ENCODE measurements at places on chromosomes 6 and 20.

- no peak for DNase-seq
Measured at GRCh38 chr6:165991341-165991740, 176.3 kb downstream of the TBXT start.

DNA sequence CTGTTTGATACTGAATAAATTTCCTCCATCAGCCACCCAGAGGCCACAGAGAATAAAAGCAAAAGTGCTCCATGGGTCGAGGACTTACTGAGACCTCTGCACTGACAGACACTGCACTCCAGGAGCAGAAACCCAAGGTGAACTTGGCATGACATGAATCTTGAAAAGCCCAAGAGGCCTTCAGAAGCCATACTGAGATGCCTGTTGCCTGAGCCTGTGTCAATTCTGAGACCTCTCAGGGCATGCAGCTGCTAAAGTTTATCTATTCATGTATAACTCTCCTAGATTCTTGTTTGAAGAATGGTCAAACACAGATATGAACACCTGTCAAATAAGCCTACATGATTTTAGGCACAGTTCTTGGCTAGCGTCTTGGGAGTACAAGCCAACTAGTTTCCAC lies 145.7 kb downstream of the KIF16B start:
- DNase-seq, result no peak

DNA sequence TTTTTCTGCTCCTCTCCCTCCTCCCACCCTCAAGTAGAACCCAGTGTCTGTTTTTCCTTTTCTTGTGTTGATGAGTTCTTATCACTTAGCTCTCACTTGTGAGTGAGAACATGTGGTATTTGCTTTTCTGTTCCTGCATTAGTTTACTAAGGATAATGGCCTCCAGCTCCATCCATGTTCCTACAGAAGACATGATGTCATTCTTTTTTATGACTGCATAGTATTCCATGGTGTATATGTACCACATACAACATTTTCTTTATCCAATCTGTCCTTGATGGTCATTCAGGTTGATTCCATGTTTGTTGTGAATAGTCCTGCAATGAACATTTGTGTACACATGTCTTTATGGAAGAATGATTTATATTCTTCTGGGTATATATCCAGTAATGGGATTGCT lies 81.0 kb downstream of the TOX2 start:
- no peak for DNase-seq

- no peak for DNase-seq
Measured at GRCh38 chr6:56314683-56315523, 67.5 kb upstream of the COL21A1 start.

DNA sequence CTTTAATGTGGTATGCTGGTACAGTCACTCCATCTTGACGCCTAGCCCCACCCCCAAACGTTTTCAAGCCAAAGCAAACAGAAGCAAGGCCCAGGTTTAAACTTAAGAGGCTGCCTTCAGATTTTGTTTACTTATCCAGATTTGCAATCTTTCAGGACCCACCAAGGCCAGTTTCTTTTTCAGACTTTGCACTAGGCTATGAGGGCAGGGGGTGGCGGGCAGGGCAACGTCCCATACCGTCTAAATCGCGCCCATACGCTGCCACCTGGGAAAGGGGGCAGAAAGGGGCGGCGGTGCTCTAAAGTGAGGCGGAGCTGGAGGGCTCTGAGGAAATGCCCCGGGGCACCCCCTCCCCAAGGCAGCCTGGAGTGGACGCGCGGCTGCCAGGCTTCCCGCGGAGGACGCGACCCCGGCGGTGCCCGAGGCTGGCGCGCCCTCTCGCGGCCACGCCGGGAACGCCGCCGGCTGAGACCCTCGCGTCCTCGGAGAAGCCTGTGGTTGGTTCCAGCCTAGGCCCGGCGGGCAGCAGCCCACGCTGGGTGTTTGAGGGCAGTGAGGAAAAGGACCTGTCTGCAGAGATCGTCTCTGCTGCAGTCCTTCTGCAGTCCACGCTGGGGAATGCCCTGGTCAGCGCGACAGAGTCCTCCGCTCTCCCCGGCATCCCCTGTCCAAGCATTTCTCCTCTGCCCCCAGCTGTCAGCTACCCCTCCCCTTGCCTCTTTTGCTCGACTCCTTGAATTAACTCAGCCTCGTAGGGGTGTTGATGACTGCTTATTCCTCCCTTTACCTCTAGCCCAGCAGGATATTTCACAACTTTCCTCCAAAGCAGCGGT lies 129.2 kb upstream of the PRND start:
- DNase-seq, result peak; percentile 6

DNA sequence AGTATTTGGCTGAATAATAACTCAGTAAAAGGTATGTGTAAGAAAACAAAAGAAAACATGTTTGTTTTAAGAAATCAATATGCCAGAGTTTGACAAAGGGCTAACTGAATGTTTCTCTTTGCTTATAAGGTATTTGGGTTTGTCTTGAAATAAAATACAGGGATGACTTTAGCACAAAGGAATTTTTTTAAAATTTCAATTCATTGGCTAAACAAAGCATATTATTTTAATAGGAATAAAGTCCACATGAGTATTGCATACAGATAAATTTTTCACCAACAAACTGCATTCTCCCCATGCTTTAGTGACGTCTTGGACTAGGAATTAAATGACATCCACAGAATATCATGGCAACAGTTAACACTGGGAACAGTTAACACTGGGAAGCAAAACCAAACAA lies 480.0 kb upstream of the JAG1 start:
- no peak for DNase-seq

- no peak for DNase-seq
Measured at GRCh38 chr20:49424536-49424935, 57.9 kb downstream of the KCNB1 start.

- peak; percentile 76 for DNase-seq
Measured at GRCh38 chr6:160995271-160995670, 3.7 kb downstream of the MAP3K4 start.

GRCh38 chr6:21767891-21768648 lies 174.5 kb downstream of the SOX4 start:
- no peak for DNase-seq

DNA sequence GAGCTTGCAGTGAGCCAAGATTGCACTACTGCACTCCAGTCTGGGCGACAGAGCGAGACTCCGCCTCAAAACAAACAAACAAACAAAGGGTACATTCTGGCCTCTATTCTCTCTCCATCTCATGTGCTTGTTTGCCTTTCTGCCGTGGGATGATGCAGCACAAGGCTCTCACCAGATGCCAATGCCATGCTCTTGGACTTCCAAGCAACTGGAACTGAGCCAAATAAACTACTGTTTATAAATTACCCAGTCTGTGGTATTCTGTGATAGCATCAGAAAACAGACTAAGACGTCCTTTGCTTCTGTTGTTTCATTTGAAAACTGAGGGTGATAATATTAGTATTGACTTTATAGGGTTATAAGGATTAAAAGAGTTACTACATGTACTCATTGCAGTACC lies 3.6 kb upstream of the BRD2 start:
- DNase-seq, result no peak

DNA sequence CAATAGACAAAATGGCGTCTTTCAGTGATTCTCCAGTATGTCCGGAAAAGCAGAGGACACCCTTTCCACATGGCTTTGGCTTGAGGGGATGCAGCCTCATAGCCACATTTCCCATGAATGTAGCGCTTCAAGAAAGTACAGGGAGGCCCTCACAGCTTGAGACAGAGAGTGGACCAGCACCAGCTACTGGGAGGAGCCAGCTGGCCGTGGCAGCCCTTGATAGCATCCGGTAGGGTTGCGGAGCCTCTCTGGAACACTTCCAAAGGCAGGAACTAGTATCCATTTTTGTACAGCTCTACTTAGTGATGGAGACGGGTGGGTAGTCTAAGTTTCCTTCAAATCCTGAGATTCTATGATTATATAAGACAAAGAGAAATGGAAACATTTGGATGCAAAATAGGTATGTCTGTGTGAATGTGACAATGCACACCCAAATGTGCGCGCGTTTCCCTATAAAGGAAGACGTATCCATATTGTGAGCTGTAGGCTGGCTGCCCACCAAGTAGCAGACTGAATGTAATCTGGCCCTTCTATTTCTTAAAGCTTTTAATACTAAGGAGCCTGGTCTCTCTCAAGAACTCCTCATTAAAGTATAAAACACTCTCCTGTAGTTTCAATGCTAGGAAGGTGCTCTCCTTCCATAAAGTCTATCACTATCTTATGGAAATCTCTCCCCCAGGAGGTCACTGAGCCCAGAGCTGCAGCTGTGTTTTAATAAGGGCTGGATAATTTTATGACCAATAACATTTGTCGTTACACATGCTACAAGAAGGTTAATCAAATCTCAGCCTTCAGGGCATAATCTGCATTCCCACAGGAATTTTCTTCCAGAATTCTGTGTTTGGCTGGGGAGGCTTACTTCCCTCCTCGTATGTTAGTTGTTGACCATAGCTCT lies 74.0 kb downstream of the SOBP start:
- DNase-seq, result no peak

Data from NCI-H774 (cell line).